A549 treated with ZK216348 at 1 μM for 4 hours (cell line): ENCODE measurements at places on chromosomes 6 and 20. TPM values are rescaled to one million over a fixed set of nuclear protein-coding genes. Genes with fewer than 3 reads are reported as not detected.

The TREM1 gene
- total RNA-seq, result 0.36 to 0.58 TPM in 2 of 5 replicates, not detected in the others

The PSORS1C2 gene
- not detected in 5 replicates for total RNA-seq

The DST gene
- total RNA-seq, result 52.8 to 60.7 TPM (median 57.0 TPM) in 5 replicates

The OPRM1 gene
- not detected in 5 replicates for total RNA-seq

The PTPRT gene
- not detected in 5 replicates for total RNA-seq

The FBXO9 gene
- 30.3 to 35.6 TPM (median 34.9 TPM) in 5 replicates for total RNA-seq

The EGFL8 gene
- total RNA-seq, result 1.3 to 1.9 TPM (median 1.7 TPM) in 5 replicates

The SEL1L2 gene
- total RNA-seq, result not detected in 5 replicates

The PNLDC1 gene
- 0.14 to 0.17 TPM in 2 of 5 replicates, not detected in the others for total RNA-seq

The CALHM4 gene
- not detected in 5 replicates for total RNA-seq

The SLC25A27 gene
- 0.40 to 0.98 TPM (median 0.57 TPM) in 5 replicates for total RNA-seq

The ADGB gene
- total RNA-seq, result not detected in 5 replicates

The TCF15 gene
- total RNA-seq, result not detected in 5 replicates

The RIN2 gene
- 23.9 to 27.9 TPM (median 26.6 TPM) in 5 replicates for total RNA-seq

The GLP1R gene
- not detected in 5 replicates for total RNA-seq
